ENCODE measurements at places on chromosomes 13 and 19.
A peak's percentile ranks its signal among the peaks of the same experiment; 100 is the strongest.

- no peak for DNase-seq
Observed at GRCh38 chr19:28130066-28130511, 1082.9 kb downstream of the UQCRFS1 start.

- no peak for DNase-seq
Observed at GRCh38 chr19:10945264-10945663, 15.6 kb upstream of the SMARCA4 start.

- DNase-seq, result no peak
Observed at GRCh38 chr13:99988529-99989275, 7.1 kb downstream of the ZIC2 start.

DNA sequence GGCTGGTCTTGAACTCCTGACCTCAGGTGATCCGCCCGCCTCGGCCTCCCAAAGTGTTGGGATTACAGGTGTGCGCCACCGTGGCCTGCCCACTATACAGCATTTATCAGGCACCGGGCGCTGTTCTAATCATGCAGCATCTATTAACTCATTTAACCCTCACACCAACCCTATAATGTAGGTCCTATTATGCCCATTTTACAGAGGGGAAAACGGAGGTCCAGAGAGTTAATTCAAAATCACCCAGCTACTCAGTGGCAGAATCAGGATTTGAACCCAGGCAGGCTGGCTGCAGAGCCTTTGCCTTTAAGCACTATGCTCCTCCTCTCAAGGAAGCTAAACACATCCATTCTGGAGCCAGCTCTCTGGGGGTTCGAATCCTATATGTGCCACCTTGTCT lies 54.3 kb downstream of the MAP4K1 start:
- DNase-seq, result no peak

GRCh38 chr19:20558011-20558410 lies 7.6 kb downstream of the ZNF737 start:
- no peak for DNase-seq

GRCh38 chr13:106415442-106415841 lies 120.0 kb downstream of the EFNB2 start:
- no peak for DNase-seq

GRCh38 chr13:37230346-37230745 lies 124.9 kb upstream of the CSNK1A1L start:
- DNase-seq, result no peak

DNA sequence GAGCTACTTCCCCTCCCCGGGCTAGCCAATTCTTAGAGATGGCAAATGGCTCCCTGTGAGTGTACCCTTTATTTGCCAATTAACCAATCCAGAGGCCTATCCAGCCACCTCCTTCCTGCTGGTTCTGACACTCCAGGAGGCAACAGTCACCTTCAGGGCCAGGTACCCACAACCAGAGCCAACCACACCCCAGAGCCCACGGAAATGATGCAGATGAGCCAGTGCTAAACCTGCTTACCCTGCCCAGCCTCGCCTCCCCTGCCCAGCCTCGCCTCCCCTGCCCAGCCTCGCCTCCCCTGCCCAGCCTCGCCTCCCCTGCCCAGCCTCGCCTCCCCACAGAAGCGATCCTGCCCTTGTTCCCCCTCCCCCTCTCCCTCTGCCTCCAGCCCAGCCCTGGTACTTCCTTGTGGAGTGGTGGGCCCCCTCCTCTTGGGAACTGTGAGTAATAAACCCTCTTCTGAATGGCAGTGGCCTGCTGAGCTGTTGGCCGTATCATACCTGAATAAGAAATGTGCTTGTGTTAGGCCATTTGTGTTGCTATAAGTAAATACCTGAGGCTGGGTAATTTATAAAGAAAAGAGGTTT lies 173.8 kb upstream of the RNF113B start:
- no peak for DNase-seq

DNA sequence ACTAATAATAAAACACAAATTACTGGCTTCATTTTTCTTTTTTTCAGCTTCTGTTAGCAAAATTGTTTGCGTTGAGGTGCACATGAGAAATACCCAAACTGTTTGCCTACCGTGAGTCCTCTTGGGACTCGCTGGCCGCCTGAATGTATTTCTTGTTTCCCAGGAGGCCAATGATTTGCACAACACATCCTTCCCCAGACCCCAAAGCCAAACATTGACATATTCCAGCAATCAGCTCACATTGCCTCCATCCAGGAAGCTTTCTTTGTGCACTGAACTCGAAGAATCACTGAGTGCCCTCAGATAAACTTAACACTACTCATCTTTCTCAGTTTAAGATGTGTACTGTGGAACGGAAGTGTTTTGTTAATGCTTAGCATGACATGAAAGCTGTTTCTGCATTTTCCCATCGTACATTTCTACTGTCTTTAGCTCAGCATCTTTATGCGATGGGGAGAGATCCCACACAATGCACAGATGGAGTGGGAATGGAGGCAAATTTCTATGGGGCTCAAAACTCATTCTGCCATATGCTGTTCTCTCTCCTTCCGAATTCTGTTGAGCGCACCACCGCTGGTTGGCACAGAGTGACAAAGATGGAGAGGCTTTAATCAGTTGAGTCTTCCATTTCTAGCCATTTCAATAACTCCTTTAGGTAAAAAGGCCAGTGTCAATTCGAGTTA lies 399.5 kb downstream of the RFC3 start:
- no peak for DNase-seq

DNA sequence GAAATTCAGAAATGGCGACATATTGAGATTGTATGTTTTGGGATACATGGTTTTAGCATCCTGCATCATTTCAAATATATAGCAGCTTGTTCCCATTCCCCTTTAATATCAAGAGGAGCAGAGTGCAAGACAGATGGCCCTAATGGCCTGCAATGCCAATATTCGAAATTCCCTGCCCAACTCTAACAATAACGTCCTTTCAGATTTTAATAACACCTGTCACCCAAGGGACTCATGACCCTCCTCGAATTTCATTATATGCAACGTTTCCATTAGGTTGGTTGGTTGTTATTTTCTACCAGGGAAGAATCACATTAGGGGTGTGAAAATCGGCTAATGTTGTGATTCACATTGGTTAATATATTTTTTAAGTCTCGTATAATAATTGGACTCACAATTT lies 170.0 kb downstream of the TNFSF13B start:
- no peak for DNase-seq

DNA sequence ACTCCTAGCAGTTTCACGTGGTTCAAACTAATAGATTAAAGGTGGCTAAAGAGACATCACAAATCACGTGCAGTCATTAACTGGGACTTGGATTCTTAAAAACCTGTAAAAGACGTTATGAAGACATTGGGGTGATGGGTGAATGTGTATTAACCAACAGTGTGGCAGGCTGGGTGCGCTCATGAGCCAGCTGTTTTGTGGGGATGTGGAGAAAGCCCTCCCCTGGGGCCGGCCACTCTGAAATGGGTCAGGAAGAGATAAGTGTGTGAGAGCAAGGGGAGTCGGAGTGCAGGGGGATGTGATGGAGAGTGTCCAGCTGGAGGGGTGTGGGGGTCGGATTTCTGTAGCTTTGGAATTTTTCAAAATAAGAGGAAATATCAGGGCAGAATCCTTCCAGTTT lies 10.4 kb downstream of the UPF1 start:
- DNase-seq, result no peak

DNA sequence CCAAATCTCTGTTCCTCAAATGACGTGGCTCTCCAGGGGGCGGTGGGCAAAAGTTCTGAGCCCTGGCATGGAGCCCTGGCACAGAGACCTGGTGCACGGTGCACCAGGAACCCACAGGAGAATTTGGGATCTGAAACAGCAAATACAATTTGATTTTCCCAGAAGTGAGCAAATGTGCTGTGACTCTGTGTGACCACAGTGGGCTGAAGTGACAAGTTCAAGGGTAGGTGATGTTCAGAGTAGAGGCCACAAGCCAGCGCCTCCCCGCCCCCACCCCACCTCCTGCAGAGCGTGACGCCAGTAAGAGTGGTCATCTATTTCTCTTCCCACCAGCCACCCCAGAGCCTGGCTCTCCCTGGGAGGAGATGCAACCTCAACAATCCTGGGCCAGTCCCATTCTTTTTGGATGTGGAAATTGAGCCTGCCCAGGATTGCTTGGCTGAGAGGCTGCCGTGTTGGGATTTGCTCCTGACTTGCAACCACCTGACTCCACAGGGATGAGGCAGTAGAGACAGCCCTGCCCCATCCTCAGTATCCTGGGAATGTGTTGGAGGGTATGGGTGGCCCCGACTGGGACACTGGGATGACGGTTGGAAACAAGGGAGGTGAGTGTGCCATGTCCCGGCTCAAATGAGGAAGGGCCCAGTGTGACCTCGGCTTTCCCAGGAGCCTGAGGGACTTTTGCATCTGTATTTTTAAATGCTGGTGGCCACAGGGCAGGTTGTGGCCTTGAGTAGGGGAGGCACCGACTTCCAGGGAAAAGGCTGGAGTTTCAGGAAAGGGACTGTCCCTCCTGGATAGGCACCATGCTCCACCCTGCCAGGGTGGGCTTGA lies 11.1 kb upstream of the BCL3 start:
- DNase-seq, result no peak

- DNase-seq, result no peak
Observed at GRCh38 chr19:48271531-48272151, 1.8 kb downstream of the ZNF114 start.

GRCh38 chr19:3785451-3785937 lies 687 bp downstream of the MATK start:
- DNase-seq, result no peak

DNA sequence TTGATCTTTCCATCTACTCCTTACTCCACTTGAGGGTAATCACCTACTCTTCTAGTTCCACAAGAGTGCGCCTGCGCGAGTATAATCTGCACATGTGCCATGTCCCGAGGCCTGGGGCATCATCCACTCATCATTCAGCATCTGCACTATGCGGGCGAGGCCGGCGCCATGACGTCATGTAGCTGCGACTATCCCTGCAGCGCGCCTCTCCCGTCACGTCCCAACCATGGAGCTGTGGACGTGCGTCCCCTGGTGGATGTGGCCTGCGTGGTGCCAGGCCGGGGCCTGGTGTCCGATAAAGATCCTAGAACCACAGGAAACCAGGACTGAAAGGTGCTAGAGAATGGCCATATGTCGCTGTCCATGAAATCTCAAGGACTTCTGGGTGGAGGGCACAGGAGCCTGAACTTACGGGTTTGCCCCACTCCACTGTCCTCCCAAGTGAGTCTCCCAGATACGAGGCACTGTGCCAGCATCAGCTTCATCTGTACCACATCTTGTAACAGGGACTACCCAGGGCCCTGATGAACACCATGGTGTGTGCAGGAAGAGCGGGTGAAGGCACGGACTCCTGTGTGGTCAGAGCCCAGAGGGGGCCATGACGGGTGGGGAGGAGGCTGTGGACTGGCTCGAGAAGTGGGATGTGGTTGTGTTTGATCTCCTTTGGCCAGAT lies 2.7 kb upstream of the KLK2 start:
- no peak for DNase-seq

- DNase-seq, result peak; percentile 99
Observed at GRCh38 chr19:45455707-45456499, 11.9 kb upstream of the FOSB start.

- DNase-seq, result peak; percentile 95
Observed at GRCh38 chr19:40714441-40715299, 2.0 kb downstream of the COQ8B start.

DNA sequence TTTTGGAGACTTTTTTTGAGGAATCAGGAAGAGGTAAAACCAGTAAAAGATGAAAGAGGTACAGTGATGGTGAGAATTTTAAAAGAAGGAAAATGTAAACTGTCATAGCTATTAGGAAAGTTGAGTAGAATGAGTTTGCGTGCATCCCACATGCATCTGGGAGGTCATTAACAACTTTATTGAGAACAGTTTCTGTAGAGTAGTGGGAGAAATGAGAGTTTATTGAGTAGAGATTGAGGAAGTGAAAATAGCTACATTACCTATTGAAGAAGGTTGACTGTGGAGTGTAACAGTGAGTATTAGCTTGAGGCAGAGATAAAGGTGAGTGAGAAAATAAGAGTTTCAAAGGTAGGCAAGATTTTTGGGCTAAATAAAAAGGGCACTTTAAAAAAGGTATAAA lies 38.7 kb downstream of the BRCA2 start:
- DNase-seq, result no peak

- no peak for DNase-seq
Observed at GRCh38 chr13:99085139-99085807, 107.4 kb upstream of the DOCK9 start.

GRCh38 chr19:57269515-57270250 lies 10.6 kb upstream of the ZNF460 start:
- no peak for DNase-seq

DNA sequence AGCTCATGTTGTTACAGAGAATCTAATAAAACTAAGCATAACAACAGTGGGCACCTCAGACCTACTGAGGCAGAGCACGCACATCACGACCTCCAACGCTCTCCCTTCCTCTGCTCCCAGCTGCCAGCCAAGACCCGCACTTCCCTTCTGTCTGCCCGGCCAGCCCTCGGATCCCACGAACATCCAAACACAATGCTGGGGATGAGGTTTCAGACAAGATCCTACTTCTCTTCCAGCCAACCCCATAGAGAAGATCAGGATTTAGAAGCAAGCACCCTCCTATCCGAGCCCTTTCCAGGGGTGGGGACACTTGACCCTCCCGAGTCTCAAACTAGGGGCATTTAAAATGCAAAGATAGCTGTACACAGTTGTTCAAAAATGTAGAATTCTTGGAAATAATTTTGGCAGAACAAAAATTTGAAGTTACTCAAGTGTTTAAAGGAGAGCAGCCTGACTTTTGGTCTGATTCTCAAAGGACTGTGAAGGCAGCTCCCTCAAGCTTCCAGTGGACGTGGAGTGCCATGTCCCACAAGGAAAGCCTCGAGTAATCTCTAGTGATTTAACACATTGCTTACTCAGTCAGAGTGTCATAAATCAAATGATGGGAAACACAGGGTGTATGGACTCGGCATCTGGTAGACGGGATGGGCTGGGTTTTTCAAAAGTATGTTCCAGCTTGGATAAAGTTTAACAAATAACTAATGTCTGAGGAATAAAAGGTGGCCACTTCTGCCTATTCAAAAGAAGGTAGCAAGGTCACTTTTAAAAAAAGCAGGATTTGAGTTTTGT lies 32.8 kb downstream of the ANKRD10 start:
- DNase-seq, result no peak

GRCh38 chr19:6270076-6270745 lies 9.6 kb downstream of the MLLT1 start:
- no peak for DNase-seq

- no peak for DNase-seq
Observed at GRCh38 chr13:40402931-40403431, 263.5 kb downstream of the FOXO1 start.

- DNase-seq, result no peak
Observed at GRCh38 chr19:50233308-50233910, 30.0 kb downstream of the MYH14 start.

- no peak for DNase-seq
Observed at GRCh38 chr13:47999973-48000372, 1.1 kb downstream of the SUCLA2 start.

All from vagina (tissue), 2 donors.